ENCODE measurements at places on chromosomes 3 and 15.

DNA sequence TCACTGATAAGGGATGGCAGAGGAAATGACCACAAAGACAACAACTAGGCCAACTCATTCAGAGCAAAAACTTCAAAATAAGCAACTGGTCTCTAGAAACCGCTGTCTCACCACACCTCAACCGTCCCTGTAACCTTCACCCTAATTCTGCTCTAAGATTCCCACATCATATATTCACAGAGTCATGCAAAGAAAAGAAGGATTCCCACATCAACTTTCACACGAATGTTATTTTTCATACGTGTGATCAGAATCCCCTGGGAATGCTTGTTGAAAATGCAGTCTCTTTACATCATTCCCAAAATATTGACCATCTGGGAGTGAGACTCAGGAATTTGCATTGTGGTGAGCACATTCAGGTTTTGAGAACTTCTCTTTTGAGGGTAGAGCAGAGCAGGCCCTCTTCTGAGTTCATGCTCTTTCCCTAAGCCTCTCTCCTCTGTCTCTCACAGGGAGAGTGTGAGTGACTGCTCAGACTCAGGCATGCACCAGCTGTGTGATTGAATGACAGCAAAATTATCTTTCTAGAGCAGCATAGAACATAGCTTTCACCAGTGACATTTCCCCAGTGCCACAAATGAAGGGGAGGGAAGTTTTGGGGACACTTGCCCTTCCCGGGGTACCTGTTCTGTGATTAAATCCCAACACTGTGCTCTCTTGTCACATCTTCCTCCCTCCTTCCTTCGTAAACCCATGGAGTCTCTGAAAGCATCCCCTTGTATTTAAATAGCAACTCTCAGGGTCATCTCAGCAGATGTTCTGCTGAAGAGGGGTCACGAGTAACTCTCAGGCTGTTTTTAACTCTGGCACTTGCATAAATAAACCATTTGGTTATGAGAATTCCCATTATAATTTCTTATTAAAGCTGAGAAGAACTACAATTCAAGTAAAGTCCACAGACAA is 170.9 kb downstream of the PLCL2 start:
- DNase-seq: no peak

DNA sequence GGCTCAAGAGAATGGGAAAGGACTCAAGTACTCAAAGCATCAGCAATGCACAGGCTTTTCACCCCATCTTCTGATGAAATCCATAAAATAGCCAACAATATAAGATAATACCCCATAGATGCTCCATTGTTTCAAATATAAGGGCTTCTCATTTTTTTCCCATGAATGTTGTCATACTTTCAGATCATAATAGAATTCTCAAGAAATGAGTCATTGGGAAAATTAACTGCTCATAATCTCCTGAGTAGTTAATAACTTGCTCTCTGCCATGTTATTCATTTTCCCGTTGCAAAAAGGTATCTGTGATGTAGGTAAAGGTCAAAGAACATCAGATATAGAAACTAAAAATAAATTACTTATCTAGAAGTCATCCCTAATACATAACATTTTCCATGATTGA is 121.9 kb downstream of the NSUN3 start:
- no peak for DNase-seq

- DNase-seq: no peak
Measured at GRCh38 chr15:36896949-36897348, 203.4 kb downstream of the MEIS2 start.

- no peak for DNase-seq
Measured at GRCh38 chr3:112476346-112476745, 22.9 kb downstream of the BTLA start.

DNA sequence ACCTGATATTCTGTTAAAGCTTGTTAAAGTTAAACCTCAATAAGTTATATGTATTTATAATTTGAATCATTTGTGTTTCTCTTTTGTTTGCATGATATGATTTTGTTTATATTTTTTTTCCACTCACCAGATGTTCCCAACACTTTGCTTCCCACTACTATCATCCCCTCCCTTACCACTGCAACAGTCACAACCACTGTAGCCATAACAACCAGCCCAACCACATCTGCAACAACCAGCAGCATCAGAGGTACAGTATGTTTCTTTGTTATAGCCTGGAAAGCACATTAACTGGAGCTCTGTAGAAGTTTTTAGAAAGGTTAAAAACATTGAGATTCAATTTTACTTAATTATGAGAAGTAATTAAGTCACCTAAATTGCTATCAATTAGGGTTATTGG is 1011.9 kb downstream of the VGLL3 start:
- no peak for DNase-seq

DNA sequence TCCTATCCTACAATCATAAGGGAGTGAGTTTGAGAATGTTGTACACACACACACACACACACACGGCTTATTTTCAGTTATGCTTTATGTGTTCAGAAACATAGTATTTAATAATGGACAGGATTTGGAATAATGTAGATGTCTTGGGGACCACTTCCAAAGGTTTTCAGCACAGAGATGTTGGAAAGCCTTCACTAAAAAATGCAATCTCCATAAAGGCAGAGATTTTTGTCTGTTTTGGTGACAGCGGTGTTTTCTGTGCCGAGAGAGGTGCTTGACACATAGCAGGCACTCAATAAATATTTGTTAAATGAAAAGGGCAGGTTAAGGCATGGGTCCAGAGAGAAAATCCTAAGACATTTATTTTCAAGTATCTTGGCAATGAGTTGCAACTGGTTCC is 428.2 kb upstream of the RGMA start:
- DNase-seq: no peak

GRCh38 chr3:124780356-124780755 is 50.1 kb downstream of the UMPS start:
- DNase-seq: no peak

DNA sequence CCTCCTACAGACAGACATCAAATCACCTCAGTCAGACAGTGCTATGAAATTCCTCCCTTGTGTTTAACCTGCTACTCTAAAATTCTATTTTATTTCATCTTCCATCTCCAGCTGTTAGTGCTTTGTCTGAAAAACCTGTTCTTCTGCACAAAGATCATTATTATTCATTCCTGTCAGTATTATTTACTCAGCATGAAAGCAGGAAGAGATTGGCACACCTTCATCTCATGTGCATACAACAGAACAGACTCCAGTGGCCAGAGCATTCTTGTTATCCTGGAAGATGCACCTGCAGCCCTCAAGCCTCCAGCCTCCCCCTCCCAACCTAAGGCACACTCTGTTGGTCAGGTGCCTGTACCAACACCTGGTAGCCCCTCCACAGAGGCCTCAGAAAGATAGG is 1.8 kb upstream of the ROPN1B start:
- DNase-seq: no peak
